ENCODE measurements at places on chromosomes 7 and 10. TPM values are rescaled to one million over a fixed set of nuclear protein-coding genes. Genes with fewer than 3 reads are reported as not detected.

- DNase-seq, result no peak
These were observed 7.9 kb upstream of the CYP3A7 start for GRCh38 chr7:99742737-99743394.

- DNase-seq, result no peak
These were observed 9.9 kb downstream of the TMEM72 start for GRCh38 chr10:44921061-44921460.

SPDYE8 gene
- total RNA-seq, result not detected

- no peak for DNase-seq
These were observed 12.7 kb downstream of the TMEM120A start for GRCh38 chr7:75981453-75982305.

GRCh38 chr10:108204528-108205305 lies 1040.2 kb upstream of the SORCS1 start:
- DNase-seq, result peak; percentile 27

OR2A42 gene
- total RNA-seq, result not detected

DNA sequence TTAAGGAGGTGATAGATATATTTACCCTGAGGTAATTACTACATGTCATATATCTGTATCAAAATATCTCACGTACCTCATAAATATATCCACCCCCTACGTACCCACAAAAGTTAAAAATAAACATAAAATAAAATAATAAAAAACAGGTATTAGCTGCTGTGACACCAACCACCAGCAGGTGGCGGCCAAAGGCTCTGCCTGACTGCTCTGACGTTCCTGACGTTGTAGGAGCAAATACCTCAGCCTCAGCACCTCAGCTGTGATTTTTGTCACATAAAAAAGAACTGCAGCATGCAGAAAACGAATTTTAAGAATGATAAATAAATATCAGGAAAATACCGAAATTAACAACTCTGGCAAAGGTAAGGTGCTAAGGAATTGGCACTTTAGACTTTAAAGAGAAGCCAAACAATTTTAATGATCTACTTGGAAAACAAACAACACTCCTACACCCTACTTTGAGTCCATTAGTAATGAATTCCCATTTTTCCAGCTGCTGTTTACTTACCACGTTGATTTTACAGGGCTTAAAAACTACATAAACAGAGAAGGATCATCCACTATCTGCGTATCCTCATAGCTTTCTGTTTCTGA lies 125.4 kb upstream of the TARP start:
- peak; percentile 58 for DNase-seq

NEBL gene
- total RNA-seq, result 1.2 TPM

EN2 gene
- under 0.01 TPM for total RNA-seq

DNA sequence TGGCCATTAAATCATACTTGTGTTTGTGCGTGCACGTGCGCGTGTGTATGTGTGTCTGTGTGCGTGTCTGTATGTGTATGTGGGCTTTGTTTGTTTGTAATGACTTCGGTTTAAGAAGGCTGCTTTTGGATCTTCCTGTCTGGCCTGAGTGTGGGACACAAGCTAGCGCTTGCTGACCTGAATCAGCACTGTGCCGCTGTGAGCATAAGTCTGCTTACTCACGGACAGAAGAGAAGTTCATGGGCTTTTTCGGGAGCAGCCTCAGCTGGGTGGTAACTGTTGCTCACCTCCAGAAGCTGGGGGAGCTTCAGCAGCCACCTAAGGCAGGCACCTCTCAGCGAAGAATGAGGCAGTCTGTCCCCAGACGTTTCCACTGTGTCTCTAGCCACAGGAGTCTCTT lies 56.1 kb upstream of the TRUB1 start:
- no peak for DNase-seq
